Progenitor cell of endocrine pancreas (in vitro differentiated cells): ENCODE measurements at places on chromosomes 7 and 10.

- DNase-seq: no peak
These were observed 59.8 kb downstream of the COA1 start for GRCh38 chr7:43669286-43670081.

GRCh38 chr7:66352071-66352470, 146.9 kb downstream of the TPST1 start:
- no peak for DNase-seq

- DNase-seq: no peak
These were observed 64.0 kb downstream of the CSGALNACT2 start for GRCh38 chr10:43202224-43202656.

DNA sequence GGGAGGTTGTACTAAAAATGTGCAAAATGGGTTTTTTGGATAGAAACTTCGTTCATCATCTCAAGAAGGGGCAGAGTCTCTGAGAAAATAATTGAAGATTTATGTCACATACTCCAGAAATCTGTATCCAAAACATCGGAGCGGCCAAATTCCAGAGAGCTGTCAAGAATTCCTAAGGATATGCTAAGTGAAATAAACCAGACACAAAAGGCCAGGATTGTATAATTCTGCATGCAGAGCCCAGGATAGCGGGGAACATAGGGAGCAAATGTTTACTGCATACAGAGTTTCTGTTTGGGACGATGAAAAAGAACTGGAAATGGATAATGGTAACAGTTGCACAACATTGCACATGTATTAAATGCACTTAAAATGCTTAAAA, 224.2 kb upstream of the AUTS2 start:
- DNase-seq: no peak

DNA sequence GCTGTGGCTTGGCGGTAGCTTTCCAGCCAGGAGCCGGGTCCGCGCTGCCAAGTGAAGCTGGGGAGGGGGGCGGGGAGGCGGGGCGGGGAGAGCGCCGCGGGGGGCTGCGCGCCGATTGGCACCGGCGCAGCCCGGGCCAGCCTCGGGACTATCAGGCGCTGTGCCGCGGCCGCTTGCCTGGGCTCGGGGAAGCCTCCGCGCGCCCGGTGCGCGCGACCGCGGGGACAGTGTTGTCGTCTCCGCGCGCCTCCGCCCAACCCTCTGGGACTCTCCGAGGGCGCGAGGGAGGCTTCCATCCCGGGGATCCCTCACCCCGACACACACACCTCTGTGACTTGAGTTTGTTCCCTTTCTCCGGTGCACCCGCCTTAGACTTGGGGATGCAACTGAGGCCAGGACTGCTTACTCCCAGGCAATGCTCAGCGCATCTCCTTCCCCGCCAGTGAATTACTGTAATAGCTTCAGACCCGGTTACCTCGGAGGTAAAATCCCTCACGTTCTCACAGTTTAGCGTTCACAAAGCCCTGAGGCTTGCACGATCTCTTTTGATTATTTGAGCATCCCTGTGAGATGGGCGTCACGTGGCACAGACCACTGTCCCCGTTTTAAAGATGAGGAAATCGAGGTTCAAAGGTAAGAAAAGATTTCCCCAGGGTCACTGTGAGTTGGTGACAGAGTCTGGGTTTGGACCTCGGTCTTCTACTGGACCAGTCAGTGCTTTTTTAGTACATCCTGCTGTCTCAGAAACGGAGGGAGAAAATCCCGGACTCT, at the start of gene NKX1-2:
TSS of gene NKX1-2 (minus strand) at position 24 of the 771 bp plus-strand sequence. CDS start 92 bp downstream, outside the sequence.
- DNase-seq: no peak

DNA sequence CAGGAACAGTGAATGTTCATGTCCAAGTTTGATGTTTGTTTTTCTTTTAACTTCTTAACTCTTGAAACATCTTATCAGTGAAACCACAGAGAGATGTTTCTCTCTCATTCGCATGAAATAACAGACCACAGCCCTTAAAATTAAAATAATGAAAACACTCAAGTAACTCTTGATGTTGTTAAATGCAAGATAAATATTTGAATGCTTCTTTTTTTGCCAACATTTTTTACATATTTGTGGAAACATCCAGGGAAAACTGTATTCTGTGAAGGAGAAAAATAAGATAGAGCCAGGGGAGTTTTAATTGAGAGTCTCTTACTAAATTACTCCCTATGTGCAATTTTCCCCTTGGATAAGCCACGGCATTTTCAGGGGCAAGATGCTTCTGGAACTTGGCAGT, 361.8 kb upstream of the MGMT start:
- DNase-seq: no peak

GRCh38 chr10:63166742-63167258, 33.7 kb downstream of the NRBF2 start:
- DNase-seq: no peak

- DNase-seq: no peak
These were observed 15.9 kb downstream of the MIOS start for GRCh38 chr7:7582596-7582995.

GRCh38 chr7:67484244-67484751, 487.7 kb downstream of the TYW1 start:
- DNase-seq: peak; percentile 50

GRCh38 chr7:33661430-33662160, 243.7 kb upstream of the BMPER start:
- no peak for DNase-seq

- DNase-seq: no peak
These were observed 223.9 kb upstream of the PPP2R2D start for GRCh38 chr10:131676800-131677421.

DNA sequence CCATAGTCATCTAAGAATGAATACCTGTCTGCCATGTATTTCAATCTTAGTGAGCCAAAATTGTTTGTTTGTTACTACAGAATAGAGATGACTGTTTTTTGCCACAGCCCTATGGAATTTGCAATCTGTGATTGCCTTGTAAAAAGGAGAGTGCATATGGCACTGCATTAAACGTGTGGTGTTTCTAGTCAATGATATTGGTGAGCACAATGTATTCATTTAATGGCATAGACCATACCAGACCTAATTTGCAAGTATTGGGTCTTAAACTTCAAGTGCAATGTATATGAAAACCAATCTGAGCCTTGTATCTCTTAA, 11.3 kb downstream of the INSIG1 start:
- no peak for DNase-seq

DNA sequence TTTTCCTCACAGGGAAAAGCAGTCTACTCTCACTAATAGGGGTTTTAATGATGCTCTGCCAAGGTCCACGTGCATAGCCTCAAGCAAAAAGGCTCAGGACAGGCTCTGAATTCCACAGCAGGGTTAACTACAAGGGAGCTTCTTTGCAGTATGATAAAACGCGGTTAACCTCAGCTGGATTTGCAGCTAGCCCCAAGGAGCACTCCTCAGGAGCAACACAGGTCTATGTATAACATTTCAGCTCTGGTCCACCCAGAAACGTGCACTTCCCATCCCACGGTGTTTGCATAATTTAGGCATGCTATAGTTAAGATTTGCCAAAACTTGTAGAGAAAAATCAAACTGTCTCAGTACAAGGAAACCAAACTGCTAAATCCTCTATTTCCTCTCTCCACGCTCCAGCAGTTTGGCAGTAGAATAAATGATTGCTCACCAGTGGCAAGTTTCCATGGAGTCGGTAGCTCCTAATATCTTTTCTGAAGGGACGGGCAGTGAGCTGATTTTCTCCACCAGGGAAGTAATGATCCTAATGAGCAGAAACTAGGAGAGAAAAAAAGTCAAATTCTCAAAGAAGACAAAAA, 13.1 kb upstream of the ASB4 start:
- DNase-seq: no peak
